Daoy (cell line): ENCODE measurements at places on chromosomes 6 and 20. TPM values are rescaled to one million over a fixed set of nuclear protein-coding genes. Genes with fewer than 3 reads are reported as not detected.

The HLA-DPB1 gene
- total RNA-seq: 25.4 and 34.6 TPM in 2 replicates

The HSPA1L gene
- 0.12 and 0.80 TPM in 2 replicates for total RNA-seq

The PPP1R14C gene
- 12.3 and 17.5 TPM in 2 replicates for total RNA-seq

The OXT gene
- total RNA-seq: not detected in 2 replicates

The SLC39A7 gene
- 104 and 121 TPM in 2 replicates for total RNA-seq

The FKBP1A gene
- total RNA-seq: 72.4 and 77.9 TPM in 2 replicates

- DNase-seq: peak; percentile 36
Observed at GRCh38 chr6:89221971-89222711, 5.0 kb upstream of the GABRR1 start.

- no peak for DNase-seq
Observed at GRCh38 chr6:109235481-109236038, 140.3 kb downstream of the CEP57L1 start.

DNA sequence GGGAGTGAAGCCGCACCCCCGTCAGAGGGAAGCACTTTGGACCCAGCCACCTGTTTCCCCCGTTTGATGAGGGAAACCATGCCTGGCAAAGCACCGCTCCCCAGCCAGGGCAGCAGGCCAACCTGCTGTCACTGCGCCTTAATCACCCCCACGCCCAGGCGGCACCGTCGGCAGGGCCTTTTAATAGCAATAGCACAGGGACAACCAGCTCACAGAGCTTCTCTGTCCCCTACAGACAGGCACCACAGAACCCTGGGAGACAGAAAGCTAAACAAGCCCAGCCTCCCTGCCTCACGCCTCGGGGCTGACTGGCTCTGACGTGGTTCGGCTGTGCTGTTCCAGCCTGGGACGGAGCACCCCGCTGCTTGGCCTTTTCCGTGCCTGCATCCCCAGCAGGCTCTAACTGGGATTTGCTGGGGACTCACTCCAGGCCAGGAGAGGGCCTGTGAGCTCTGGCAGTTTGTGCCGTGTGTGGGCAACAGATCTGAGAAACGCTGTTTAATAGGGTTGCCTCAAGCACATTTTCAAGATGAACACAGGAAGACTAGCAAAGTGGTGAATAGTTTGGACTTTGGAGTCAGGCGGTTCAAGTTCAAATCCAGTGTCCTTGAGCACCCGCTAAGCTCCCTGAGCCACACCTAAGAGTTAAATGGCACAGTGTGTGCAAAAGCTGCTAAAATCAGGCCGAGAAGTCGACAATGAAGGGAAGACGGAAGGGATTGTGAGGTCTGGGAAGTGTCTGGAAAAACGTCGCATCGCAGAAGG, 223.8 kb downstream of the NRN1 start:
- DNase-seq: no peak

DNA sequence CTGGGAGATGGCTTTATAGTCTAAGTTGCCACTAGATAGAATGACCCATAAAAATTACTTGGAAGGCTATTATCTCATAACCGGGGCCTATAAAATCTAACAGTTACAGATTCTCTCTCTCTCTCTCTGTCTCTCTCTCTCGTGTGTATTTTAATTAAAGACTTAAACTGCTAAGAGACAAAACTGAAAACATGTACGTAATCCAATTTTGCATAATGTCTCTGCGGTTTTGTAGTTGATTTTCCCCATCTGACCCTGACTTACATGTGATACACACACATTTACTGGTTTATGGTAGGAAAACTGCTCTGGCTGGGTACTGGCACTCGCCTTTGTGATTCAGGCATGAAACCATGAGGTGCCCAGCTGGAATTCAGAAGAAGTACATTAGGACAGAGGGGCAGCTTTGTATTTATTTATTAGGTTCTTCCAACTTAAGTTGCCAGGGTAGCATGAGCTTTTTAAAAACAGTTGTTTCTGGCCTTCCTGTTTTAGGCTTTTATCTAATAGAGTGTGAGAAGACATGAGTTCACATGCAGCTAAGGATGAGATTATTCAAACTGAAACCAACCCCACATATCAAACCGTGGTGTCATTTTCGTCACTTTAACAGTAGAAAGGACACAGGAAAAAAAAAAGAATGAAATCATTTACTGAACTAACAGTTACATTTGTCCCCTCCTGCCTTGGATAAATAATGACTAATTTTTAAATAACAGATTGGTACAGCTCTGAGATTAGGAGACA, 182.5 kb downstream of the GMPR start:
- no peak for DNase-seq

- no peak for DNase-seq
Observed at GRCh38 chr6:15452182-15452941, 206.5 kb downstream of the JARID2 start.

GRCh38 chr6:151721146-151721545, 86.3 kb upstream of the ESR1 start:
- no peak for DNase-seq

DNA sequence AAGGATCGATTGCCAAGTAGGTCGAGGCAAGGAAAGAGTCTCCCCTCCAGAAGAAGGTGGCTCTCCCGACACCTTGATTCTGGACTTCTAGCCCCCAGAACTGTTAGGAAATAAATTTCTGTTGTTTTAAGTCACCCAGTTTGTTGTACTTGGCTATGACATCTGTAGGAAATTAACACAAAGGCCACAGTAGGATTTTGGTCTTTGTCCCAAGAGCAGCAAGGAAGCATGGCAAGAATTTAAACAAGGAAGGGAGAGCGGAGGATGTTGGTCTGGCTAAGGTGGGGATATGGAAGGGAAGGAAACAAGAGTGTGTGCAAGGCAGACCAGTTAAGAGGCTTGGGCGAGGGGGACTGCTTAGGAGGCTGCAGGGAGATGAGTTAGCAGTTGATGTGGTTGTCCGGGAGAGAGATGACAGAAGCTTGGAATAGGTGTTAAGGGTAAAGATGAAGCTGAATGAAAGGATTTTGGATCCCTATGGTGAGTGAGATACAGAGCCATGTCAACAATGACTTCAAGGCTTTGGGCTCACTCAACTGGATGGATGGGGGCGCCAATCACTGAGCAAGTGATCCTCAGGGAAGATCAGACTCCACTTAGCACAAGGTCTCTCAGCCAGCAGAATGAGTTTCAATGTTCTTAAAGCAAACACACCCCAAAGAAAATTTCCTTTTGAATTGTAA, 140.5 kb upstream of the ZNF217 start:
- no peak for DNase-seq

- no peak for DNase-seq
Observed at GRCh38 chr6:89132057-89132456, 13.8 kb upstream of the PM20D2 start.

DNA sequence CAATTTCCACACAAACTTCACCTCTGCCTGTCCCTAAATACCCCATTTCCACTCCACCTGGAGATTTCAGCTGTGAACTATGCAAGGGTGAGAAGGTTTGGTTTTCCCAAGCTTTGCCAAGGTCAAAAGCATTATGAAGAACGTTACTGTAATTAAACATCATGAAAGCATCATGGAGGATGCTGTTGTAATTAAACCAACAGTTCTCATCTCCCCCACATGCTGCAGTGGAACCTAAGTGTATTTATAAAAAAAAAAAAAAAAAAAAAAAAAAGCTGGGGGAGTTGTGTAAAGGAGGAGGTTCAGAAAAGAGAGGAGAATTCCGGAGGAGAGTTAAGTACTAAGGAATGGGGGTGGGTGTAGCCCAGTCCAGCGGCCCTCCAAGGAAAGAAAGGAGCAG, 474.9 kb upstream of the JARID2 start:
- DNase-seq: no peak

DNA sequence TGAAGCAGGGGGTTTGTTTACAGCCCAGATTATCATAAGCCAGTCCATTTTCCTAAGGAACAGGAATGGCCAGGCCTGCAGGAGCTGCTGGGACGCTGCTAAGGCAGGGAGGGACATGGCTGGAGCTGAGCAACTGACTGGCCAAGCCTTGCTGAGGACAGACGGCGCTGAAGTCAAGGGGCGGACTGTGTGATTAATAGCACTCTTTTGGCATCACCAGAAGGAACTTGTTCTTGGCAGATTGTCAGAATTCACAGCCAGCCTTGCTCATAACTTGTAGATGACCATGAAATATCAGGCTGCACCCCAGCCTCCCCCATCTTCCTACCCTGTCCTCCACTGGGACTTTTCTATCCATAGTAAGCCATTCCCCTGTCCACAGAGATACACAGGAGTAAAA, 218.8 kb upstream of the RNF24 start:
- DNase-seq: no peak

DNA sequence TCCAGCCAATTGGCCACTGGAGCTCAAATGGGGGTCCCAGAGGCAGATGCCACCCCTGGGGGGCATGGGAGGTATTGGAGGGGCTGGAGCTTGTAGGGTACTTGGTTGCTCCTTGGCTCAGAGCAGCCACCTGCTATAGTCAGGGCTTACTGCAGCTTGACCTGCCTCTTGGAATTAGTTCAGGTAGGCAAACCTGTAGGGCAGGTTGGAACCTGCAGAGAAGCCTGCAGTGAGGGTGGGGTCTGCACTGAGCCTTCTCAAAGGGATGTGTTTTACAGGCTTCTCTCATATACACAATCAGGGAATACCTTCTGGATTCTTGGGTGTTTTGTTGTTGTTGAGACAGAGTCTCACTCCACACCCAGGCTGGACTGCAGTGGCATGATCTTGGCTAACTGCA, 94.2 kb upstream of the MYL9 start:
- DNase-seq: no peak

- DNase-seq: no peak
Observed at GRCh38 chr6:53837865-53838769, 43.3 kb downstream of the LRRC1 start.

DNA sequence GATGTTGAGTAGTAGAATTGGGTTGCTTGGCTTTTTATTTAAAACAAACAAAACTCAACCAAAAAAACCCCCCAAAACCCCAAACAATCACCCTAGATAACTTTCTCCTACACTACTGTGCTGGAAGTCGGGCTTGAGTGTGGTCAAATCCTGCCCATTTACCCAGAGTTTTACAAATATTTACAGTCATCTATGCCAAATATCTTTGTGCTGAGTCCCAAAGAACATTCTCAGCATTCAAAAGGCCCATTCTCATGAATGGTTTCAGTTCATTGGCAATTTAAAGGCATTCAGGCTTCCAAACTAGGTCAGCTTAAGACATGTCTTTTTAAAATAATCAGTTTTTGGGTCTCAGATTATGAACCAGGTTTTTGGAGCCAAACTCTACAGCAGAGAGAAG, 1.8 kb downstream of the RNF144B start:
- DNase-seq: peak; percentile 64
